ENCODE measurements at places on chromosomes 16 and 17.

DNA sequence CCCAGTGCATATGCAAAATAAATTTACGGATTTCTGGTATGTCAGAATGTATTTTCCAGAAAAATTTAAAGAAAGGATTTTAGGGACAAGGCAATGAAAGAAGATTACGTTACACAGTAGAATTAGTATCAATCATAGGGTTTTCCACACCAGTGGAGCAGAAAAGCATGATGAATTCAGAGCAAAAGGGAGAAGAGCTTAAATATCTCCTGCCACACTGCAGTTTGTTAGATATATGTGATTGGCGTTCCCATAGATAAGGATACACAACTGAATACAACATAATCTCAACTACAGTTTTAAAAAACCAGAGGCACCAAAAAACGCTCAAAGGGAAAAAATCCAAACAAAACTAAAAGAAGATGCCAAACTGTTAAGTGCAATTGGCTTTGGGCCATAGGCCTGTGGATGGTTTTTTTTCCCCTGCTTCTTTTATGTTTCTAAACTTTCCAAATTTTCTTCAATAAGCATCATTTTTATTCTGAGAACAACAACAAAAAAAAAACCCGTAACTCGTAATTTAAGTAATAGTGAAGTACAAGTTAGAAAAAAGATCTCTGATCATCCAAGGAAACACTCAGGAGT lies 22.3 kb downstream of the MARF1 start:
- DNase-seq: no peak

- DNase-seq: no peak
Measured at GRCh38 chr17:28398280-28398981, 7.6 kb downstream of the SLC46A1 start.

DNA sequence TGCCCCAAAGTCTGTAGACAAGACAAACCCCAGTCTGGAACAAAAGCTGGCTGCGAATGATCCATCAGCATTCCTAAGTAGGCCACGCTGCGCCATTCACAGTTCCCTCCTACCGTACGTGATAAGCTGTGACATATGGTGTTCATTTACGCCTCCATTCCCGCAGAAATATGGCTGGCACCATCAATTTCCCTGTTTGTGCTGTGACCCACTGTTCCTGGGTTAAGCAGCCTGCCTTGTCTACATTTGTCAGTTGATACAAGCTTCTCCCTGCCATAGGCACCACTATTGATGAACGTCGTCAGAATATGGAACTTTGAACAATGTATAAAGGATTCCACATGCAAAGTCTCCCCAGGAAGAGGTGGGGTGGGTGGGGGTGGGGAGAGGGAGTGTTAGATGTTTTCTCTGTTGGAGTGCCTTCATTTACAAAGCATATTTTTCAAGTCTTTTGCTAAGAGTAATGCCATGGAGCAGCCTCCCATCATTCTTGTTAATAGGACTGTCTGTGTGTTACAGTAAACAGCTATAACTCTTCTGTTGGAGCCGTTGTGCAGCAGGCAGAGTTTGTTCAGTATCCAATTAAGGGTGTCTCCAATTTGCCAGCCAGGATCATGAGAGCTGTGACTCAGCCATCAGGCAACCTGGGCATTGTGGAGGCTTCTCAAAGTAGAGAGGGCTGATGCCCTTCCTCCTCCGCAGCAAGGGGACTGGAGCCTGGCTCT lies 294.6 kb downstream of the TMEM114 start:
- no peak for DNase-seq

DNA sequence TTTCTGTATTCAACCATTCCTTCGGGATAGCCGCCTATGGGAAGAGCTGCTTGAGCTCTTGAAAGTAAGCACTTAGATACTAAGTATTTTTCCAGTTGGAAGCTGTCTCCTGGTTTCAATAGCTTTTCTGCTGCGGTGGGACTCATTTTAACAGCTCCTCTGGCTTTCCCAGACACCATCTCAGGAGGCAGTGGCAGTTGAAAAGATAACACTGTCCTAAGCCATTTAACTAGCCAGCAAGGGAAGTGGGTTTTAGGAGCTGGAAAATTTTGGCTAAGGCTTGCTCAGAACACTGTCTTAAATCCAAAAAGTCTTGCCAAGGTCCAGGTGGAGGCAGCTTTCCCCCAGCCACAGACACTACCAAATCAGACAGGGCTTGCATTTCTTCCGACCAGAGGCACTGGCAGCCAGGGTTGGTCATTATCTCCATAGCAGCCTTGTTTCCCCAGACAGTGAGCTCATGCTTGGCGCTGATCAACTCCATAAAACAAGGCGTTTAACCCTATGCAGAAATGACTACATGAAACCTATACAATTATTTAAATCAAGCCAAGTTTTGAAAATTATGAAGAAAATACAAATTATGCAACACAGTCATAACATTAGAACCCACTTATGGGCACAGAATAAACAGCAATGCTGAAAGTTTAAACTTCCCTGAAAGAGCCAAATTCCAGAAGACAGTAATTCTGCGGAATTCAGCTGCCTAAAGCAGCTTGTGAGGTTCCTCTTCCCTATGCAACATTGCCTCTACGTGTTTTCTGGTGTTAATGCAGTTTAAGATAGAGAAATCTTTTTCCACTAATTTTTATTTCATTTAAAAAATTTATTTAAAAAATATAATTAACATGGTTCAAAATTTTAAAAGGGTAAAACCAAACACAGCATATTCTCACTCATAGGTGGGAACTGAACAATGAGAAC lies 25.0 kb downstream of the GABARAPL2 start:
- DNase-seq: no peak
